SK-N-SH (cell line): ENCODE measurements at places on chromosomes 5 and 9. TPM values are rescaled to one million over a fixed set of nuclear protein-coding genes. Genes with fewer than 3 reads are reported as not detected.

GRCh38 chr9:16867576-16868311 lies 2.7 kb downstream of the BNC2 start:
- H3K4me1 ChIP-seq, result peaks cover 4% of the 10 kb centered on the region
- peak overlapping the region; percentile 68 for H3K27ac ChIP-seq
- H3K27me3 ChIP-seq, result no peaks in the 10 kb centered on the region

DNA sequence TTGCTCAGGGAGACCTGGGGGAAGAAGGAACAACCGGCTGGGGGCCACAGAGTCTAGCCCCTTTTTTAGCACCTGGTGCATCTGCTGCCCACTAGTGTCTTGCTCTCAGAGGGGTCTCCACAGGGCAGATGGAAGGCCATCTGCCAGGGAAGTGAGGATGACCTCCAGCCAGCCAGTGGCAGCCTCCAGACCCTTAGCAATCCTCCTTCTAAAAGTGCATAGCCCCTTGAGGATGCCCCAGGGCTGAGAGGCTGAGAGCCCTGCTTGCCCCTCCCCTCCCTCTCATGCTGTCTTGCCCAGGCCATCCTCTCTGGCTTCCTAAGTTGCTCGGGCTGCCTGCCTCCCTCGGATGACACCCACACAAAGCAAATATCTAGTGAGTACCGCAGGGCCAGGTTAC lies 81.5 kb upstream of the PANK3 start:
- H3K27me3 ChIP-seq, result no peaks in the 10 kb centered on the region
- H3K4me1 ChIP-seq, result peaks cover 71% of the 10 kb centered on the region
- peaks cover 50% of the 10 kb centered on the region for H3K36me3 ChIP-seq

SH3RF2 gene
- 0.87 and 0.93 TPM in 2 replicates for polyA plus RNA-seq

KIF27 gene
- polyA plus RNA-seq, result 0.78 and 0.81 TPM in 2 replicates

WNT8A gene
- polyA plus RNA-seq, result not detected in 2 replicates

- no peak overlapping the region for H3K4me3 ChIP-seq
- no peak overlapping the region for H3K27ac ChIP-seq
- no peaks in the 10 kb centered on the region for H3K4me1 ChIP-seq
- DNase-seq, result no peak
- H3K27me3 ChIP-seq, result no peaks in the 10 kb centered on the region
- no peaks in the 10 kb centered on the region for H3K36me3 ChIP-seq
These were observed 376.8 kb downstream of the EBF1 start for GRCh38 chr5:158722940-158723339.

DNA sequence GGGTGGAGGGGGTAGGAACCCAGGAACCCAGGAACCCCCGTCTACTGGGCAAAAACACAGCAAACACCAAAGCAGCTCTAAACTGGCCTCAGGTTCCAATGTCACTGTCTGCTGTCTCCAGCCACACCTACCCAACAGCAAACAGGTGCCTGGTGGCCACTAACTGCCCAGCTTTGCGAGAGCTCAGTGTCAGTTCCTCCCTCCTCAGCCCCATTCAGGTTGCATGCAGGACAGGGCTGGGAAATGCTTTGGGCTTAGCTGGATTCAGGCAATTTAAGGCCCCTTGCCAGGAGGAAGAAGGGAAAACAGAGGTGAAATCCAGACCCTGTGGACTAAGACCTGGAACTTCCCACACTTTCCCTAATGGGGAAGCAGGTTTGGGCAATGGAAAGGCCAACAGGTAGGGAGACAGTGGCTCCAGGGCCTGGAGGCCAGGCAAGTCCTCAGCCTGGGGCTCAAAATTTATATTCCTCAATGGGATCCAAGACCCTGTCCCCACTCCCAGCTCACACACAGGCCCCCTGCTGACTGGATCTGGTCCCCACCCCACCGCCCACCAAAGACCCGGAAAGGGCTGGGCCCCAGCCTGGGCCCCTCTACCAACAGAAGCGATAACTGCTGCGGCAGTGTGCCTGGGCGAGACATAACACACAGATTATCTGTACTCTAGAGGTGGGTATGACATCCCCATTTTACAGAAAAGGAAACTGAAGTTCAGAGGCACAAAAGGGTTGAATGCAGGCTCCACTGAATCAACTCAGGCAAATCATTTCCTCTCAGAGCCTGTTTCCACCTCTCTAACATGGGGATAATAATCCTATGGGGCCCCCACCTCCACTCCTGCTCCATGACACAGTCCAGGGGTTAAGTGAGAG lies 3.5 kb downstream of the EEIG1 start:
- H3K36me3 ChIP-seq, result no peaks in the 10 kb centered on the region
- peak overlapping the region; percentile 93 for H3K27ac ChIP-seq
- no peaks in the 10 kb centered on the region for H3K27me3 ChIP-seq
- H3K4me3 ChIP-seq, result peak overlapping the region; percentile 72
- peaks cover 53% of the 10 kb centered on the region for H3K4me1 ChIP-seq

DNA sequence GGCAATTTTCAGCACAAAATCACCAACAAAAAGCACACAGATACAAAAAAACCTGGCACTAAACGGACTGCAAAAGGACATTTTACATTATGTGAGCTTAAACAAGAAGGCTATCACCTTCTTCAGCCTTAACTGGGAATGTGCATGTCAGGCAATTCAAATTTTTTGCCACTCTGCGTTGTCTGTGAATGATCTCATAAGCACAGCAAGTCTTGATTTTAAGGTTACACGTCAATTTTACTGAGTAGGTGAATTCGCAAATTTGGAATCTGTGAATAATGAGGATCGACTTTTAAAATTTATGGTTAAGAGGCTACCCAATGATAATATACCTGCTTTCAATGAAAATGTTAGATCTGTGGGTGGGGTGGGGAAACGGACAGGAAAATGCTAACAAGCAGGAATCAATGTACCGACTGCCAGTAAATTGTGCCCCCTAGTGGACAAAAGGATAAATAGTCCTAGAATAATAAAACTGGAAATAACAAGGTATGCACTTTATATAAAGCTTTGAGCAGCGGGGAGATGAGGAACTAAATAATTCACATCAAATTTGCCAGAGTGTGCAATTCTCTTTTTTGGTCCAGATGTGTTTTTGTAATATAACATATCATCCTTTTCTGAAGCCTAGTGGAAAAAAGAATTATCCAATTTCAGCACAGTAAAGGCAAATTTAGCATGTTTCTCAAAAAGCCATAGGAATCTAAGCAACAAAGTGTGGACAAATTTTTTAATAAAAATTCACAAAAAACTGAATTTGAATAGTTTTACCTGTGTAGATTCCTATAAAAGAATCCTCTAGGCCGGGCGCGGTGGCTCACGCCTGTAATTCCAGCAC lies 20.5 kb downstream of the EQTN start:
- no peaks in the 10 kb centered on the region; the same call in 1 of the 2 replicates for H3K4me1 ChIP-seq
- H3K36me3 ChIP-seq, result no peaks in the 10 kb centered on the region
- no peak overlapping the region for H3K27ac ChIP-seq
- DNase-seq, result peak; percentile 60
- no peak overlapping the region; the same call in 1 of the 2 replicates for H3K4me3 ChIP-seq

GRCh38 chr9:133758228-133758627 lies 20.1 kb upstream of the SARDH start:
- no peak overlapping the region for H3K27ac ChIP-seq
- H3K4me3 ChIP-seq, result no peak overlapping the region; the same call in 1 of the 2 replicates
- peaks cover 15% of the 10 kb centered on the region for H3K36me3 ChIP-seq
- DNase-seq, result no peak

- H3K36me3 ChIP-seq, result no peaks in the 10 kb centered on the region
- DNase-seq, result no peak
- no peak overlapping the region for H3K27ac ChIP-seq
These were observed 742.0 kb upstream of the RGMB start for GRCh38 chr5:98031496-98031895.

DNA sequence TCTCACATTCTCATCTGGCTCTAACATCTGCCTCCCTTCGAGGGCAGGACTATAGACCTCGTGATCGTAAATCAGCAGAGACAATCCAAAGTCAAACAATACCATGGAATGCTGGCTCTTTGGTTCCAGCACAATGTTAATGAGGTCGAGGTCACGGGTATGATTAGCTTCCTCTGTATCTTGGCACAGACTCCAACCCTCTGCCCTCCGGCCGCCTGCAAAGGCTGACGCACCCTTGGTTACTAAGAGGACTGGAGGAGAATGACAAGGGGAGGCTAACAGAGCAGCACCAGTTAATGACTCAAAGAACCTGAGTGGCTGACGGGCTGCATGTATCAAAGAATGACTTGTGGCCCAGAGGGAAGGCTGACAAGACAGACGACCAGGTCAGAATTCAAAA lies 10.1 kb downstream of the LHFPL2 start:
- peak; percentile 64 for DNase-seq
- peaks cover 45% of the 10 kb centered on the region for H3K4me1 ChIP-seq
- no peaks in the 10 kb centered on the region for H3K27me3 ChIP-seq

PIGO gene
- 31.0 and 38.5 TPM in 2 replicates for polyA plus RNA-seq

DNA sequence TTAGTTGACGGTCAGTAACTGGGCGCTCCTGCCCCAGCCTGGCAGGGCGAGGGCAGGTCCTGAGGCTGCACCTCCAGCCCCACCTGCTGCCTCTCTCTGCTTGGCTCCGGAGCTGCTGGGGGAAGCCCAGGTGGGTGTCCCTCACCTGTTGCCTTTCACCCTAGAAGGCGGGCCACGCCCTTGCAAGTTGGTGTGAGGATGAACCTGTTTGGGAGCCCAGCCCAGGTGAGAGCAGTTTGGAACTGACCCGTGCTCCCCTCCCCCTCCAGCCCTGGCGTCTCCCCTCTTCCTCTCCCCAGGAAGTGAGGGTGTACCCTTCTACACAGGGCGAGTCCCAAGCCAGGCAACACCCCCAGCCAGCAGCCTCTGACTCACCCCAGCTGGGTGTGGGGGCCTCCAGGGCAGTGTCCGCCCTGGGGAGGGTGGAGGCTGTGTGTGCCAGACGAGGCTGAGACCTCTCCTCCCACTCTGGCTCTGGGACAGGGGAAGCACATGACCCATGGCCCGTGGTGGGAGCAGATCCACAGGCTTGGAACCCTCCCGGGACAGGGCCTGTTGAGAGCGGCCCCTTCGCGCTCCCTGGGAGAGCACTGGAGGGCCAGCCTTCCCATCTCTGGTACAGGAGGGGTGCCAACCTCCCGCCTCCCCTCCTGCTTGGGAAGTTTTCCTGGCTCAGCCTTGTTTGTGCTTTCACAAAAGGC lies 10.4 kb downstream of the LRRC8A start:
- H3K27ac ChIP-seq, result peak overlapping the region; percentile 75
- no peak overlapping the region for H3K4me3 ChIP-seq

FAM81B gene
- 0.21 and 0.55 TPM in 2 replicates for polyA plus RNA-seq
